ENCODE measurements at places on chromosomes 7 and 10.

DNA sequence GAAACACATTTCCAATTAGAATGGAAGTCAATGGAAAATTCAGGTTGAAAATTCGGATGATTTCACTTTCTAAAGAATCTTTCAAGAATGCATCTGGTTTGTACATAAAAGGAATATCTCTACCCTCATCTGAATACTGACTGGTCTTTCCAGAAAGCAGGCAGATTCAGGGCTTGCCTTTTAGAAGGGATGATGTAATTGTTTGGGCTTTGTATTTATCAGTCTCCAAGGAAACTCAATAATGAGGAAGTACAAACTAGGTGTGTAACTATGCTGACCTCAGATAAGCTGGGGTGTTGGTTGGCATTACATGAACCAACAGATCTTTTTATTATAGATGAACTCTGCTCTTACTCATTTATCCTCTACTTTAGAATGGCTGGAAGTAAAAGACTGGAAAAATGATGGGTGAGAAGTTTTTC, 24.1 kb downstream of the PDLIM1 start:
- peak; percentile 65 for DNase-seq

DNA sequence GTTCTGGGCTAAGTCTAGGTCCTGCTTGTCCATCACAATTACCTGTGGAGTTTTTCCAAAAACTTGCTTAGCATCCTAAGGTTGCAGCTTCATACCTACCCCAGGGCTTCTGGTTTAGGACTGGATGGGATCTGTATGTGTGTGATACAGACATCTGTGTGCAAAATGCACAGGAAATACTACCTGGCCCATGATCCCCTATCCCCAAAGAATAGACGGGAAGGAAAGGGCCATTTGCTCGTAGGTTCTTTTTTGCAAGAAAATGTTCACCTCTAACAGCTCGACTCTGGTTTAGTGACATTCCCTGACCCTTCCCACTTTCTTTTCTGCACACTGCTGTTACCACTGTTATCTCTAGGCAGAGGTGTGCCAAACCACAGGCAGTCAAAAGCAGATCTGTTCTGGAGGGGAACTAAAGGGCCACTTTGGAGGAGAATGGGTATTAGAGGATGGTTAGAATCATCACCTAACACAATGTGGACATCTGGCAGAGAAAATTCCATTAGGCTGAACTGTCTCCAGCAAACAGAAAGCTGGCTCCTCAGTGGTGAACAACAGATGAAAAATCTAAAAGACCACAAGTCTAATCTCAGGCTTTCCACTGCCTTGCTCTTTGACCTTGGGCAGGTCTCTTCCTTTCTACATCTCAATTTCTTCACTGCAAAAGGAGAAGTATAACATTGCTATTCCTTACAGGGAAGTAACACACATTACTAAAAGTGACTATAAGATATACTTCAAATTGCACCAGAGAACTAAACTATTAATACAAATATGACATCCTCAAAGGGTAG, 107.4 kb downstream of the UBE2H start:
- DNase-seq = peak; percentile 50

- no peak for DNase-seq
Measured at GRCh38 chr7:50660040-50660829, 95.0 kb upstream of the DDC start.

DNA sequence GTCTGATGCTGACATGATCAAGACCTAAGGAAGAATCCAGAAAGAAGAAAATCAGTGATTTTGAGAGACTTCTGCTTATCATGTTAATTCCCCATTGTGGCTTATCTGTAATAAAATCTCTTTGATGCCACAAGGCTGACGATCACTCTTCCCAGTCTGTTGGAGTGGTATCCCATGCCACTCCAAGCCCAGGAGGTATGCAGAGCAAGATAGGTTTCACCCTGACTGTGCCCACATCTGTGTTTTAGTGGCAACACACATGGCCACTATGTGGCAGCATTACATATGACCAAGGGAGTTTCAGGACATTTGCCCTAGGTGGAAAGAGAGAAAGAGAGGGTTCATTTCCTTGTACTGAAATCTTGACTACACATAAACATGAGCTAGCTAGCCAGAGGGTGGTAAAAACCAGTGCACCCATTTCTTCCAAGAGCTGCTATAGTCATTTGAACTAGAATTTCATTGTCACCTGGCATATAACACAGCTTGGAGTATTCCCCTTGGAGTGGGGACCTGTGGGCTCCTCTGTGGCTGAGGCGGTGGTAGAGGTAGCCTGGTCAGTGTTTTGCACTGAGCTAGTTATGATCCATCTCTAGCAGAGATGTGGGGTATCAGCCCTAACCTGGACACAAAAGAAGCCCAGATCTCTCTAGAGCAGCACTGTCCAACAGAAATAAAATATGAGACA, 20.8 kb downstream of the LAMB4 start:
- DNase-seq = no peak

- no peak for DNase-seq
Measured at GRCh38 chr7:141433698-141434097, 117.5 kb upstream of the AGK start.

DNA sequence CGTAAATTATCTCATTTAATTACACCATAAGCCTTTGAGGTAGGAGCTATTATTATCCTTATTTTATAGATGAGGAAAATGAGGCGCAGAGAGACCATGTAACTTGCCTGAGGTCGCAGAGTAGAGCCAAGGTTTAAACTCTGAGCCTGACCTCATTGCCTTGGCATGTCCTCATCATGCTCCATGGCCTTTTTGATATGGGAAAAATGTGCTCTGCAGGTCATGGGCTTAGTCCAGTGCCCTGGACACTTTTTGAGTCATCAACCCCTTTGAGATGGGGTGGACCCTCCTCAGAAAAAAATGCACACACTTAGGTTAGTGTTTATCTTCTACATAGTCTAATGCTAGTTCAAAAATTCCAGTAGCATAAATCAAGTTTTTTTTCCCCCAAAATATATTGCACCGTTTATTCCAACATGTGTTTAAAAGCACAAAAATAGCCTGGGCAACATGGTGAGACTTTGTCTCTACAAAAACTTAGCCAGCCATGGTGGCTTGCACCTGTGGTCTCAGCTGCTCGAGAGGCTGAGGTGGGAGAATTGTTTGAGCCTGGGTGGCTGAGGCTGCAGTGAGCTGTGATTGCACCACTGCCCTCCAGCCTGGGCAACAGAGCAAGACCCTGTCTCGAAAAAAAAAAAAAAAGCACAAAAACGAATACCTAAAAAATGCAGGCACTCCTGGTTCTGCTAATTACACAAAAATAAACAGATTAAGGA, 28.6 kb upstream of the TMEM178B start:
- DNase-seq = no peak

- no peak for DNase-seq
Measured at GRCh38 chr10:104433669-104434068, 80.0 kb downstream of the CFAP58 start.

DNA sequence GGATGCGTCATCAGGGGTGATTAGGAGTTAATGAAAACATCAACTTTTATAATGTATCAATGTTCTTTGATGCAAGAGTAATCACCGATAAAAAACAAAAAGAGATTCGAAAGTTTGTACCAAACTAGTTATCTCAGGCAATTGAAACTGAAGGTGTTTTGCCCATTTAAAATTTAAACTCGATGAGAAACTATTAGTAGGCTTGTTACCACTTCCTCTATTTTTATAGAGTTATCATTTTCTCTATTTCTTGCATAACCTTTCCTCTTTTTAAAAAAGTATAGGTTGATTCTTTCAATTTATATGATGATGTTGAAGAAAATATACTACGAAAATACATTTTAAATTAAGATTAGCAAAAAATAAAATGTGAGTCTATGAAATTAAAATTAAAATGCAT, 597.3 kb upstream of the POT1 start:
- DNase-seq = no peak
